ENCODE measurements at places on chromosomes 11 and 22.

GRCh38 chr22:43476341-43476740, 64.5 kb downstream of the MPPED1 start:
- no peak for DNase-seq

DNA sequence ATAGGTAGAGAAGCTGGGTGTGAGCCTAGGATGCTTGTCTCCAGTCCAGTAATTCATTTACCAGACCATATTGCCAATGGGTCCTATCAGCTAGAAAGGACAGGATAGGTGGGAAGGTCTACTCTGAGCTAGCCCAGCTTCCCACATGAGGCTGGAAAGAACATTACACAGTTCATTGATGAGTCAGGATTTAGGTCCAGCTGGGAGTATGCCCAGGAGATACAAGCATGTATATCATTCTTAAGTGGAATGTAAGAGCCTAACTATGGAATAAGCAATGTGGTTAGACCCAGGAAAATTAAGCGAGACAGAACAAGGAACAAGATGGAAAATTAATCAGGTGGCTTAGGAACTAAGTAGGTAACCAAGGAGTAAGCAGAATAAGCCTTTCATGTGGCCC, 59.0 kb upstream of the TBCEL start:
- no peak for DNase-seq

DNA sequence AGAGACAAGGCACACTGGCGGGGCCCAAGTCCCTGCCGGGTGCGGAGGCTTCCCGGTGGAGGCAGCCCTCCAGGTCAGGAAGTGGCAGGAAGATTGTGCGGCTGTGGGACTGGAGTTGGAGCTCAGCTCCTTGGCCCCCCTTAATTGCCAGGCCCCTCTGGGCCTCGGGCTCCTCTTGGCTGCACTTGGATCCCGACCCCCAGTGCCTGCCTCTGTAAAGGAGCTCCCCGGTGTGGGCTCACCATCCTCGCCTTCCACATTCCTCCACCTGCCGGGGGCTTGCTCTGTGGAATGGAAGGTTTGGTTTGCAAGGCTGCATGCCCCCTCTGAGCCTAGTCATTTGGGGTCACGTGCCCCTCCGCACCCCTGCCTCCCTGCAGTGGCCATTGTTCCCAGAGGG, 38.1 kb upstream of the COMT start:
- DNase-seq, result no peak

DNA sequence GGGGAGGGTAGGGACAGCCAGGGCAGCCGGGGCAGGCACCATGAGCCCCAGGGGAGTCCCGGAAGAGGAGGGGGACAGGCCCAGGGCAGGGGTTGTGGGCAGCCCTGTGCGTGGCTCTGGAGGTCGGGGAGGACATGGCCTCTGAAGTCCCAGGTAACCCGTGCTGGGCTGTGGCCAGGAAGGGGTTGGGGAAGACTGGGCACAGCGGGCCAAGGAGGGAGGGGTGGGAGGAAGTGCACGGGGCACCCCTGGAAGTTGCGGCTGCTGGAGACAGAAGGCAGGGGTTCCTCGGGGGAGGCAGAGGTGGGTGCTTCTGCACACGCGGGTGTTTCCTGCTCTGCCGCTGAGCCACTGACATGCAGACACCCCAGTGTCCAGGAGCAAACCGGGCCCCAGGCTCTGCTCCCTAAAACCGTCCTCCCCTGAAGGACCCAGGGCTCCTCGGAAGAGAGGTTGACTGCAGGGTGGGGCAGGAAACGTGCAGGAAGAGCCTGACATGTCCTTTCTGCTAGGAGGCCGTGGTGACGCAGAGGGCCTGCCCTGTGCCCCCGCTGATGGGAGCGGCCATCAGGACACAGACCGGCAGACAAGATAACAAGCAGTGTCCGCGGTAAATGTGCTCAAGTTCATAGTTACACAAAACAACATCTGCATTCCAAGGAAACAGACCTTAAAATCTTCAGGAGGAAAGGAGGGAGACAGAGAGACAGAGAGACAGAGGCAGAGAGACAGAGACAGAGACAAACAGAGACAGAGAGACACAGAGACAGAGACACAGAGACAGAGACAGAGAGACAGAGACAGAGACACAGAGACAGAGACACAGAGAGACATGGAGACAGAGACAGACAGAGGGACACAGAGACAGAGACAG, 5.7 kb downstream of the TNNI2 start:
- DNase-seq, result no peak

DNA sequence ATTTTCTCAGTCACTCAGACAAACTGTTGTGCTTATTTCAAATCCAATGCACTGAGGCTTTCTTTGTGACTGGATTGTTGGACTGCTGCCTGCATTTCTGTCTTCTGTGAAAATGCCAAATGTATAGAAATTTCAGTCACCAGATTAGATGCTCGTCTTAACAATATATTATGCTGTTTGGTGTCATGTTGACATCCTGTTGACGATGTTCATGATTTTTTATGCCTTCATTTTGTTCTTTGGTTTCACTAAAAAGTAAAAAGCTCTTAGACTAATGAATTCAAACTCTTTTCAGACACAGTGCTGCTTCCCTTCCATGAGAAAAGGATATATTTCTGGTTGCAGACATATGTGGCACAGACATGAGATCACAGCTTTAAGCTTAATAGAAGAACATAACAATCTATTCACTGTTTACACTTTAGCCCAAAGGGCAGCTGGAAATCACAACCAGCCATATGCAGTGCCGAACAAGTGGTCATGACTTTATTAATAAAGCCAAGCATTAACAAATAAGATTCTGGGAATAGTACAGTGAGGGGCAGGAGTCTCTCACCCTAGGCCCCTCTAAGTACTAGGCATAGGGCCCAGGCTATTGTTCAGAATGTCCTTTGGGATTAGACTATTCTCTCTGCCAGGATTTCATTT, 9.4 kb upstream of the SOX6 start:
- no peak for DNase-seq

DNA sequence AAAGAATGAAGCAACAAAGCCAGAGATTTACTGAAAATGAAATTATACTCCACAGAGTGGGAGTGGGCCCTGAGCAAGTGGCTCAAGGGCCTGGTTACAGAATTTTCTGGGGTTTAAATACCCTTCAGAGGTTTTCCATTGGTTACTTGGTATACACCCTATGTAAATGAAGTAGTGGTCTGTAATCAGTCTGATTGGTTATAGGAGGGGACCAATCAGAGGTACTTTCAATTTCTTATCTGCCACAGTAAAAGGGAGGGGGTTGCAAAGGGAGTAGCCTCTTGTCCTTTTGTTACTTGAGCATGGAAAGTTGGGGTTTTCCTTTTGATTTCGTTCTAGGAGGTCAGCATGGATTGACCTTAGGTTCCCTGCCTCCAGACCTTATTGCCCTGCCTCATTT, 63.5 kb downstream of the ATM start:
- no peak for DNase-seq

DNA sequence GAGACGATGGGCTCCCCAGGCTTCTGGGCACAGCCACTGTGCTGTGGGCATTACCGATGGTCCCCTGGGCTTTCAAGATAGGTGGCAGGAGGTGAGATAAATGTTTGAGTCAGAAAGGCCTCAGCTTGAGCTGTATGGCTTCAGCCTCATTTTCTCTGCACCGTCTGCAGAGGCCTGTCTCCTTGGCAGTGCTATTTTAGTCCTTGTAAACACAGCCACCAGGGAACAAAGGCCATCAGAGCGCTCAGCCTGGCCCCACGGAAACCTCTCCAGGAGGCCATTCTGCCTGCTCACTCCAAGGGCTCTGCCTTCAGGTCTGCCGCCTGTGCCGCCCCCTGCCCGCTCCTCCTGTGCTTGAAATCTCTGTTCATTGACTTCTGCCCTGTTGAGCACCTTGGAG, 1424.9 kb downstream of the TBC1D22A start:
- DNase-seq, result no peak

DNA sequence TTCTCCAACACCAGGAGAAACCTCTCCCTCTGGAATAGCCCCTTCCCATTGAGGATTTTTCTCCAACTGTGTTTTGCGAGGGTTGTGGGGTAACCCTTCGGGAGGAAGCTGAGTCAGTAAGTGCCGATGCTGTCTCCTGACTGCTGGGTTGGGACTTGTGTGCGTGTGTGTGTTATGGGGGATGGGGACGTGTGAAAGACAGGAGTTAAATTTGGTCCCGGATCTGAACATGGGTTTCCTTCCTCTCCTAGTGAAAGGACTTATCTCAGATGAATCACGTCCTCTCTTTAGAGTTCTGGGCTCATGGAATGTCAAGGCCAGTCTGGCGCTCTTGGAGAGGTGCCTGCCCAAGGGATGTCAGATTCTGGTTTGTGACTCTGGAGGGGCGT, 33.3 kb downstream of the KIAA1671 start:
- peak; percentile 90 for DNase-seq

- no peak for DNase-seq
These were observed 117.6 kb downstream of the ARL14EP start for GRCh38 chr11:30440510-30440909.

GRCh38 chr22:38026130-38027111, 30.8 kb upstream of the PICK1 start:
- DNase-seq, result no peak

Measured in stromal cell of bone marrow (primary cell).